ENCODE measurements at places on chromosomes 6 and 20.
A peak's percentile ranks its signal among the peaks of the same experiment; 100 is the strongest.

GRCh38 chr6:149471801-149472200, 13.0 kb downstream of the ZC3H12D start:
- DNase-seq: no peak

DNA sequence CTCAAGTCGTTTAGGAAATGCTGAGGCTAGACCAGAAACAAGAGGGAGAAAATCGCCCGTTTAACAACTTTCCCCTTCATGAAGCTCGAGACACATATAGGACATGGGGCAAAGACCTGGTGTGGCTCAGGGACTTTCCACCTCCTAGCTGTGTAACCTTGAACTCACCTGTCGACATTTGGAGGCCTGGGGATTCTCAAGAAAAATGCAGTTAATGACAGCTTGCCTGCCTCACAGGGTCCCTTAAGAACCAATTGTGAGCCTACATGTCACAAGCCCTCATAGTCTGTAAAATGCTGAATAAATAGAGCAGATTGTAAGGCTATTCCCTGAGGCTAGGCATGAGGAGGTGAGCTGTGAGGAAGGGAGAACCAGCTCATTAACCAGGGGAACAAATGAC, 35.1 kb downstream of the MGME1 start:
- DNase-seq: no peak

DNA sequence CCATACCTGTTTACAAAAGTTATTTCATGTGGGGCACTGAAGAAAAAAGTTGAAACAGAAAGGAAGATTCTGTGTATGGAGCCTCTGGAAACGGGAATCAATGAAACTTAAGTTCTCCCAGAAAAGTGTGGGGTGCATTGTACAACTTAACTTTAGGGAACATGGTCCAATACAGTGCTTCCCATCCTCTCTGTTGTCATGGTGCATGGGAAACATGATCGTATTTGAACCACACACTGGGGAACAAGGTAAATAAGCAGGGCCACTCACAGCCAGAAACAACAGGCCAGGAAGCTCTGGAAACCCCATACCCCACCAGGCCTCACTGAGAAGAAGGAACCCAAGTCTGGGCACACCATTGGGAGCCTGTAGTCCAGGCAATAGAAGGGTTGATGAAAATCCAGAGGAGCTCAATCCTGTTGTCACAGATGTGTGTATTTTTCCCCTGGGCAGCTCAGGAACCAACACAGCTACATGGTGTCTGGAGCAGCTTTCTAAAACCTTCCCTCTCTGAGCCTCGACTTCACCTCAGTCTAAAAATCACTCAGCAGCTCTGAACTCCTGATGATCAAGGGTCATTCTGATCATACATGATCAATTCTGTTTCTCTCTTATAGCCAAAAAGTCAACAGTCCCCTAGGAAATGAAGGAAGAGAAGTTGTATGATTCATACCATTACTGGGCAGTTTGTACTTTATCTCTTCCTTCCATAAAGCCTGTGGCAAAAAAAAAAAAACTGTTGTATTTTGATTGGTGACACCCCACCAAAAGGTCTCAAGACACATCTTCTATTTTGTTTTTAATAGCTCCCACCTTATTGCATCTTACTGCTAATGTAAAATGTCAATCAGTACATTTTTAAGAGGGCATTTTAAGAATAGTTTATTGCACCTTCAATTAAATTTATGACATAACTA, 198.5 kb upstream of the TAB2 start:
- DNase-seq: no peak

- peak; percentile 37 for DNase-seq
Observed at GRCh38 chr6:111520524-111520923, 37.5 kb upstream of the REV3L start.

DNA sequence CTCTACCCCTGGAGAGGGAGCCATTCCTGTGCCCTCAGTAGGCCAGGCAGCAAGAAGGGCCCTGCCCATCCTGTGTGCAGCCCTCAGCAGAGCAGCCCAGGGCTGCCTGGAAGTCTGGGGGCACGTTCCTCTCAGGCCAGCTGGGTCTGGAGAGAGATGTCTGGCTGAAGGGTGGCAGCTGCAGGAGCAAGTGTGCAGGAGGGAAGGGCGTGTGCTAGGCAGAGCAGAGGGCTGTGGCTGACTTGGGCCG, 62.7 kb downstream of the NOL4L start:
- no peak for DNase-seq

DNA sequence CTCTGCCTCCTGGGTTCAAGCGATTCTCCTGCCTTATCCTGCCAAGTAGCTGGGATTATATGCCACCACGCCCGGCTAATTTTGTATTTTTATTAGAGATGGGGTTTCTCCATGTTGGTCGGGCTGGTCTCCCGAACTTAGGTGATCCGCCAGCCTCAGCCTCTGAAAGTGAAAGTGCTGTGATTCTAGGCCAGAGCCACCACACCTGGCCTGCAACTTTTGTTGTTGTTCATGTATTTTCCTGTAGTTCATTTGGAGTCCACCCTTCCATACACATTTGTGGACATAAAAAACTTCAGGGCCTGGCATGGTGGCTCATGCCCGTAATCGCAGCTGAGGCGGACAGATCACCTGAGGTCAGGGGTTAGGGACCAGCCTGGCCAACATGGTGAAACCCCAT, 14.5 kb downstream of the HSPA1B start:
- DNase-seq: no peak

DNA sequence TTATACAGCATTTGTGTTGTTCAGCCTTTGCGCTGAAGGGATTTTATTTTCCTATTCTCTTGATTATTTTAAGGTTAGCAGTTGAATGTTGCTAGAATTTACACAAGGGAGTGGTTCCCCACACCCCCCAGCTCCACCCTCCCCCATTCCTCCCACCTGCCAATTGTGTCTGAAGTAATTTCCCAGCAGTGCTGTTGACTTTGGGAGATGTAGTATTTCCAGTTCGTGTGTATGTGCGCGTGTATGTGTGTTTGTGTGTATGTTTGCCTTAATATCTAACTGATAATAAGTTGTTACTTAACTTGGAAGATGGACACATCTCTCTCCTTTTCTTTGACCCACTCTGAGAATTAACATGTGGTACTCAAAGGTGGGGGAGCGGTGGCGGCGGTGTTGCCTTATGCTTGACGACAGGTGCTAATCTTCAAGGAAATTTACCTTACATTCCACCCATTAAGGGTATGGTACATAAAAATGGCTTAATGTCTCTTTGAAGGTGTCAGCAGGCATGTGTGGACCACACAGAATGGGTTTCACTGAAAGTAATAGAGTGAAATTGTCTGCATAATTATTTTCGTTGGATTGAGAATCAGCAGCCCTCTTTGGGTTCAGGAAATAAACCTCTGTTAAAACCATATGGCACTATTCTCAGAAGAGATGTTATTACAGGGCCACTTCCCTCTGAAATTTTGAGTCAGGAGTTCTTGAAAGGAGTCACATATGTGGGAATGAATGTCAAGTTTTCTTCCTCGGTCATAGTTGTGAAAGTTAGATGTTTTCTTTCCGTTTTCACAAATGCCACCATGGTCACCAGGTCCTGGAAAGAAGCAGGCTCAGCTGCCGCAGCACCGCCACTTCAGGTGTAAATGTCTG, 95.6 kb upstream of the SUPT3H start:
- no peak for DNase-seq

DNA sequence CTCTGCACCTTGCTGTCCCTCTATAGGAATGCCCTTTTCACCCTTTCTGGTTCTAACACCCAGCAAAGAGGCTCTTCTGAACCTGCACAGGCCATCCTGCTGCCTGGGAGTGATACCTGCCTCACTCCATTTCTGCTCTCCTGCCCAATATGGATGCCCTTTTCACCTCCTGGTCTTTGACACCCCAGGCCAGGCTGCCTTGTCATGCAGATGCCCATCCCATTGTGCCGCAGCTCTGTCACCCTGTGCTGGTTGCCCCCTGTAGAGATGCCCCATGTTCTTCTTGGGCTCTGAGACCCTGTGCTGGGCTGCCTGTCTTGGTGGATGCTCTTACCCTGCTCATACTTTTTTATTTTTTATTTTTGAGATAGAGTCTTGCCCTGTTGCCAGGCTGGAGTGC, 95.3 kb downstream of the CDKAL1 start:
- DNase-seq: no peak

DNA sequence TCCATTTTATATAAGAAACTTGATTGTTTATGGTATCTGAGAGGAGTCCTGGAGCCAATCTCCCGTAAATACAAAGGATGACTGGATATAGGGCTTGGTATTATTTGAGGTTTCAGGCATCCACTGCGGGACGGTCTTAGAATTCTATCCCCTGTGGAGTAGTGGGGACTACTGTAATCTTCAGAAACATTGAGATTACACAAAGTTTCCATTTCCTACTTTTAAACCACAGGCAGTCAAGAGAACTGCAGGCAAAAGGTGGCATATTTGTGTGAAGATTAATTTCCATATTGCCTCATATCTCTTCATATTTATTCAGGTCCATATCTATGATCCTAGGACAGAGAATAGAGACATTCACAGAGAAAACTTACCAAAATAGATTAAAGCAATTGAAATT, 586.2 kb downstream of the PHF3 start:
- DNase-seq: no peak

DNA sequence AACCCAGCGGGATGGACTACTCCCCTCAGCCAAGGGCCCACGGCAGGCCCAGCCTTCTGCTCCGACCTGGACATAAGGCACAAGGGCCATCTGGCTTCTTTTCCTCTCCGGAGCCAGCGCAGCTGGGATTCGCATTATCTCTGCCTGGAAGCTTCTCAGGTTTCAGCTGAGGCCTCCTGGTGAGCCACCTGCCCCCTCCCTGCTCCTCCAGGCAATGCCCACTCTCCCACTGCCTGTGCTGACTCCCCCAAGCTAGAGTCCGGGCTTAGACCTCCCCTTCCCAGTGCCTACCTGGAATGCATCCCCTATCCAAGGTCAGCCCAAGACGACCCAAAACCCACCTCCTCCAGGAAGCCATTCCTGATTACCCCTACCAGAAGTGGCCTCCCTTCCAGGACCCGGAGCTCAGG, 60.7 kb downstream of the EZR start:
- no peak for DNase-seq

DNA sequence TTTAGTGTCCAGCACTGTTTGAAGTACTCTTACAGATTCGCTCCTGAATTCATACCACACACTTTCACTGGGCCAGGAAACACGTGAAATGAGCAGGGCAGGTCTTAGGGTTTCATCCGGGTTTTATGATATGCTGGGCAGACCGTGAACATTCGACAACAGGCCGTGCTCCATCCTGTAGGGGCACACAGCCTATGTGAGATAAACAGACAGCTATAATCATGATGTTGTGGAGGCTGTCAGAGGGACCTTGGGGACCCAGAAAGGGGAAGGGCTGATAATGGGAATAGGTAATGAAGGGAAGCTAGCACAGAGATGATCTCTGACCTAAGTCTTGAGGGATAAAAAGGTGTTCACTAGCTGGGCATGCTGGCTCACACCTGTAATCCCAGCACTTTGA, 110.4 kb downstream of the RIN2 start:
- no peak for DNase-seq

DNA sequence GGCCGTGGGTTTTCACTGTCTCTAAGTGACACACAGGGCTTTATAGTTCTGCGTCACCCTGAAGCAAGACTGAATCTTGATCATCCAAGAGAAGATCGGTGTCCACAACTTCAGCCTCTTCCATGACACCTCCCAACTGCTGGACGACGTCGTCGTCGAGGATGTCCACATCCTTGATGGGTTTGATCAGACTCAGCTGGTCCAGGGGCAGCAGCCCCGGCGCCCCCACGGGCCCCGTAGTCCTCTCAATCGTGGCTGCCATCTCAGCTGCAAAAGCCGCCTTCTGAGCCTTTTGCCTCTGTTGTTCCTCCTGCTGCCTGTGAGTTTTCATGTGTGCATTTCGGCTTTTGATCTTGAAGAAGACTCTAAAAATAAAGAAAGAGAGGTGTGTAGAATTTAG, 10.6 kb upstream of the MRPS10 start:
- no peak for DNase-seq

GRCh38 chr6:113121571-113121970, 735.6 kb upstream of the MARCKS start:
- no peak for DNase-seq

- DNase-seq: no peak
Observed at GRCh38 chr6:112691289-112691688, 344.2 kb downstream of the RFPL4B start.

GRCh38 chr6:69696273-69696672, 100.5 kb downstream of the LMBRD1 start:
- DNase-seq: no peak

- no peak for DNase-seq
Observed at GRCh38 chr6:90212274-90212673, 84.4 kb downstream of the BACH2 start.

All from AML-193 (cell line).